ENCODE measurements at places on chromosomes 3 and 15. TPM values are rescaled to one million over a fixed set of nuclear protein-coding genes. Genes with fewer than 3 reads are reported as not detected.

STRA6 gene
- total RNA-seq: 8.4 TPM

IL17RE gene
- total RNA-seq: 3.9 TPM

SECISBP2L gene
- total RNA-seq: 60.2 TPM

TRPC1 gene
- total RNA-seq: 23.2 TPM

ADAMTS7 gene
- total RNA-seq: 181 TPM

CFAP161 gene
- total RNA-seq: 0.39 TPM

ACTRT3 gene
- total RNA-seq: 1.8 TPM

SLC22A14 gene
- 0.93 TPM for total RNA-seq

RAP2B gene
- total RNA-seq: 24.5 TPM

IMPG2 gene
- total RNA-seq: 2.4 TPM

LYZL4 gene
- not detected for total RNA-seq

CCDC13 gene
- 1.0 TPM for total RNA-seq

ARHGAP31 gene
- total RNA-seq: 0.20 TPM

NUDT16 gene
- 51.1 TPM for total RNA-seq

SCN5A gene
- total RNA-seq: 4.8 TPM

TNNC1 gene
- 2.7 TPM for total RNA-seq

ISLR2 gene
- total RNA-seq: 21.1 TPM

SPESP1 gene
- not detected for total RNA-seq

LRRC3B gene
- 1.9 TPM for total RNA-seq

CKMT1A gene
- 15.7 TPM for total RNA-seq

IL5RA gene
- not detected for total RNA-seq

CPEB1 gene
- 15.2 TPM for total RNA-seq

GOLGA8K gene
- not detected for total RNA-seq

PPP2R3A gene
- 13.0 TPM for total RNA-seq

TMEM40 gene
- not detected for total RNA-seq

MITF gene
- 0.25 TPM for total RNA-seq

FAM3D gene
- not detected for total RNA-seq

ELL3 gene
- total RNA-seq: 0.51 TPM

NPAP1 gene
- 0.07 TPM for total RNA-seq
